Caco-2 (cell line): ENCODE measurements at places on chromosomes 1 and 21. TPM values are rescaled to one million over a fixed set of nuclear protein-coding genes. Genes with fewer than 3 reads are reported as not detected.

KMO gene
- total RNA-seq = not detected in 2 replicates

RNF220 gene
- total RNA-seq = 79.5 and 92.4 TPM in 2 replicates

MIXL1 gene
- total RNA-seq = not detected in 2 replicates

GBP6 gene
- not detected in 2 replicates for total RNA-seq

OSCP1 gene
- 0.51 and 0.91 TPM in 2 replicates for total RNA-seq

CHODL gene
- total RNA-seq = 0.16 TPM in 1 of 2 replicates, not detected in the other

DNA sequence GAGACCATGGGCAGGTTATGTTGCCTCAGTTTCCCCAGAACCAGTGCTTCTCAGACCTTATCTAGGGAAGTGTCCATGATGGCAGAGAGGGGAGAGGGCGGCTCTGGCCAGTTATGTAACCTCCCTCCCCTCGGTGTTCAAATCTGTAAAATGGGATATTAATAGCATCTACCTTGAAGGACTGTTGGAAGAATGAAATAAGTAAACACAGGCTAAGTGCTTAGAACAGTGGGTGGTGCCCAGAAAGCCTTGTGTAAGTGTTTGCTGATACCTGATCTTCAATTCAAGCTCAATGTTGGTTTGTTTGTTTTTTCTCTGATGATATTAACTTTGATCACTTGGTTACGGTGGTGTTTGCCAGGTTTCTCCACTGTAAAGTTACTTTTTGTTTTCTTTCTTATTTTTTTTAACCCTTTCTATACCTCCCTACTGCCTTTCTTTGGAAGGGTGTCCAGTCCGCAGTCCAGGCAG lies 34.9 kb downstream of the EPHA2 start:
- H3K4me3 ChIP-seq = no peak overlapping the region
- H3K27me3 ChIP-seq = no peaks in the 10 kb centered on the region
- H3K27ac ChIP-seq = no peak overlapping the region
- H3K36me3 ChIP-seq = no peaks in the 10 kb centered on the region; the same call in 1 of the 2 replicates
- 0 out of 2 replicates have a peak, but pooled peaks cover 6% of the 10 kb centered on the region for H3K4me1 ChIP-seq
- no peak for DNase-seq

GRCh38 chr1:222413436-222413835 lies 134.5 kb downstream of the HHIPL2 start:
- H3K27ac ChIP-seq = no peak overlapping the region
- H3K4me1 ChIP-seq = no peaks in the 10 kb centered on the region
- H3K36me3 ChIP-seq = no peaks in the 10 kb centered on the region
- no peaks in the 10 kb centered on the region for H3K27me3 ChIP-seq

- H3K27me3 ChIP-seq = no peaks in the 10 kb centered on the region
- peak within 1 kb of the TSS; percentile 80 for H3K4me3 ChIP-seq
- peaks cover 16% of the 10 kb centered on the region for H3K4me1 ChIP-seq
- peak within 1 kb of the TSS; percentile 10 for H3K27ac ChIP-seq
Observed at GRCh38 chr1:151146412-151147131, at the start of gene SEMA6C. SEMA6C (minus strand) TSS chr1:151146631; CDS start chr1:151142621, 4,010 bp downstream.

GRCh38 chr1:160623862-160624261 lies 23.0 kb downstream of the SLAMF1 start:
- no peak for DNase-seq
- no peaks in the 10 kb centered on the region for H3K27me3 ChIP-seq
- H3K36me3 ChIP-seq = no peaks in the 10 kb centered on the region
- no peak overlapping the region for H3K27ac ChIP-seq
- peaks cover 6% of the 10 kb centered on the region; the same call in 1 of the 2 replicates for H3K4me1 ChIP-seq

DNA sequence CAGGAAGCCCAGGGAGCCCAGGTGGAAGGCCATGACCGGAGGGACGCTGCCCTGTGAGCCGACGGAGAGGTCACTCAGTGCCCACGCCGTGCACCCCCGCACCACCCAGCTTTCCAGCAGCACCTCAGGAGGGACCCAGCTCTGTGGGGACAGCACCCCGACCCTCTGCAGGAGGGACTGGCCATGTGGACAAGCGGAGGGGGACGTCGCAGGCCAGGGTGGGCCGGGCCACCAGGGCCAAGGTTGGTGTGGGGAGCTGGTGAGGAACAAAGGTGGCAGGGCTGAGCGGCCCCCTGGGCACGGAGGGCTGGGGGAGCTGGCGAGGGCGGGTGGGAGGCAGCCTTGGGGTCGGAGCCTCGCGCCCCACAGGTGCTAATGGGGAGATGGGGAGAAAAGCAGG lies 22.8 kb downstream of the NADK start:
- no peak for DNase-seq
- no peaks in the 10 kb centered on the region for H3K27me3 ChIP-seq
- no peaks in the 10 kb centered on the region for H3K4me1 ChIP-seq
- no peak overlapping the region for H3K27ac ChIP-seq
- no peaks in the 10 kb centered on the region; the same call in 1 of the 2 replicates for H3K36me3 ChIP-seq

DNA sequence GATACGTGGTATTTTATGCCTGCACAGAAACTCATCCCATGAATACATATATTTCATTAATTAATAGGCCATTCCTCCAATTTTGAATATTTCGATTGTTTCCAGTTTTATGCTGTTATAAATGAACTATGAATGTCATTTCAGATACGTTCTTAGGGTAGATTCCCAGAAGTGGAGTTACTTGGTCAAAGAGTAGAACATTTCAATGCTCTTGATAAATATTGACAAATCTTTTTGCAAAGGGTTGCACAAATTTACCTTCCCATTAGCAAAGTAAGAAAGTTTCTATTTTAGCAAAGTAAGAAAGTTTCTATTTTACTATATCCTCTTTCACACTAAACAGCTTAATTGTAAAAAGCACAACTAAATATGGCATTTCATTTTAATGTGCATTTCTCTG lies 48.9 kb downstream of the KCNT2 start:
- H3K27me3 ChIP-seq = no peaks in the 10 kb centered on the region
- no peaks in the 10 kb centered on the region for H3K36me3 ChIP-seq
- DNase-seq = no peak
- H3K27ac ChIP-seq = no peak overlapping the region
- no peak overlapping the region for H3K4me3 ChIP-seq

DNA sequence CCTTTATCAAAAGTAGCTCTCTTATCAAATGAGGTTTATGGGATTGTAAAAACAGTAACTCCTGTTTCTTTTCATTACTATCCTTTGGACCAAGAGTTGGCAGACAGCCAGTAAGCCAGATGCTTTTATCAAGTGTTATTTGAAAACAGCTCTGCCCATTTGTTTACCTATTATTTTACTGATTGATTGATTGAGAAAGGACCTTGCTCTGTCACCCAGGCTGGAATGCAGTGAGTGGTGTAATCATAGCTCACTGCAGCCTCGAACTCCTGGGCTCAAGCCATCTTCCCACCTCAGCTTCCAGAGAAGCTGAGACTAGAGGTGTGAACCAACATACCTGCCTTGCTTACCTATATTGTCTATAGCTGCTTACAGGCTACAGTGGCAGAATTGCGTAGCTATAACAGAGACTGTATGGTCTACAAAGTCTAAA lies 3.6 kb downstream of the PRKAB2 start:
- H3K4me3 ChIP-seq = no peak overlapping the region
- H3K36me3 ChIP-seq = no peaks in the 10 kb centered on the region; the same call in none of the 2 replicates
